Effector memory CD4-positive, alpha-beta T cell (primary cell): ENCODE measurements at places on chromosomes 4 and X.

DNA sequence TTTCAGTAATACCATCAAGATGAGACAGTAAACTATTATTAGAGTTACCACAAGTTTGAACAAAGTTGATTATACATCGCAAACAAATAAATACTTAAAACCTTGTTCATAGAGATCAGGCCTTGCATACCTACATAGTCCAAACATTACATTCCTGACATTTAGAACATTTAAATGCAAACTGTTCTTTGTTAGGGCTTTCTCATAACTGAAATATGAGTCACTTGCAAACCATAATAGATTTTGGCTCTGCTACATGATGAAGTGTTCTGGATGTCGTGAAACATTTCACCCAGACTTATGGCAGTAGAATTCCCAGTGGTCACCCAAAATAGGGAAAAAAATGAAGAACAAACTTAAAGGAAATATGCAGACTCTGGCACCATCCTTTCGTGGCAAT is 75.0 kb downstream of the FAT4 start:
- H3K27me3 ChIP-seq: no peaks in the 10 kb centered on the region
- no peak overlapping the region for H3K4me3 ChIP-seq
- H3K36me3 ChIP-seq: no peaks in the 10 kb centered on the region

DNA sequence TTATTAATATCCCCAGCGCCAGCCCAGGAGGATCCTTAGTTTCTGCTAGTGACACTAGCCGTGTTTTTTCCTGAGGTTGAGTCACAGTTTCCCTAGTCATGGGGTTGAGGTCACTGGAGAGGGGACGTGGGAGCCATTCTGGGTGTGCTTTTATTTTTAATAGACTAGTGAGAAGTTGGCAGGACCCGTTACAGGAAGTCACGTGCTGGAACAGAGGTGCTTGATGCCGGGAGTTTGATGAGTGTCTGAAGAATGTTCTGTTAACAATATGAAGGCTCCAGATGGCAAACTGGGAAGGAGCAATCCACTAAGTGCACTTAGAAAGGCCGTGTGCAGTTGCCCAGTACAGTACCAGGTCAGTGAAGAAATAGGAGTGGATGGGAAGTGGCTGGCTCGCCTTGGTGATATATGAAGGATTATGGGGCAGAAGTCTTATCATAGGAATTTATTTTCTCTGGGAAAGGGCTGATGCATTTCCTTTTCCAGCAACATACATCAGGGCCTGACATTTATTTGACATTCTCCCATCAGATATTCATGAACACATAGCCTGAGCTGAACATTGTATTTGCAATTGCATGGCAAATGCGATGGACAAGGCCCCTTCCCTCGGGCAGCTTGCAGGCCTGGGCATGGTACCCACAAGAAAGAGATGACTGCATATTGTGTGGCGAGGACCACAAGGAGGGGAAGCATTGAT is 291.8 kb downstream of the FBXW7 start:
- no peak for DNase-seq
- no peaks in the 10 kb centered on the region for H3K27me3 ChIP-seq
- H3K36me3 ChIP-seq: no peaks in the 10 kb centered on the region
- H3K27ac ChIP-seq: no peak overlapping the region
- H3K4me3 ChIP-seq: no peak overlapping the region
- H3K4me1 ChIP-seq: peaks cover 18% of the 10 kb centered on the region

DNA sequence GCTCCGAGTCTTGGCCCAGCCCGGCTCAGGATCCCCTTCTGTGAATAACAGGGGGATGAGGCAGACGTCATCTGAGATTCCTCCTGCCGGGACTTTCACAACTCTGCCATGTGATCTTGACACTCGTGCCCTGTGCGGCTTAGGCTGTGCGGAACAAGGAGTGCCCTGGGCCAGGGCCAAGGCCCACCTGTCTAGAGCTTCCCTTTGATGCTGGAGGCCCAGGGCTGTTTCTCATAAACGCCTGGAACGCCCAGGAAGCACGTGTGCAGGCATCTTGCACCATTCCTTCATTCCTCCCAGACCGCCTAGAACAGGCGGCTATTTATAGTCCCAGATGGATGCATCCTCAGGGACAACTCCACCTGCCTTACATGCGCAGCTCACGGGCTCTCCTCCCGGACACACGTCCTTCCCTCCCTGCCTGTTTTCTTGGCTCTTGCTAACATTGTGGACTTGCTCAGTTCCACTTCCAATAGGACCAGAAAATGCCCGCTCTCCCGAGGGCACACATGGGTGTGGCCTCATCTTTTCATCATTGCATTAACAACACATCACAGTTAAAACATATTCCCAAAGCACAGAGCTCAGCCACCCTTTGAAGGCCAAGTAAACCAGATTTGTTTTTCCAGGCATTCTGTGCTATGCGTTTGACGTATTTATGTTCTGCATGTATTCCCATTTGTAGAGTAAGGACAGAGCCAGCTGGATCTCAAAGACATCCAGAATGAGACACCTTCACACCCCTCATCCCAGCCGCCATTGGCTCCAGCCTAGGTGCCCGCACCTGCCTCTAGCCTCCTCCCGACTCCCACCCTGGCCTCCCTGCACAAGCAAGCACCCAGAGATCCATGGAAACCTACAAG is 57.2 kb downstream of the ABLIM2 start:
- H3K4me1 ChIP-seq: no peaks in the 10 kb centered on the region
- H3K27me3 ChIP-seq: no peaks in the 10 kb centered on the region
- no peaks in the 10 kb centered on the region for H3K36me3 ChIP-seq

GRCh38 chr4:39066371-39066770 is 4.3 kb downstream of the KLHL5 start:
- H3K27ac ChIP-seq: no peak overlapping the region
- no peaks in the 10 kb centered on the region for H3K36me3 ChIP-seq
- no peaks in the 10 kb centered on the region for H3K27me3 ChIP-seq
- no peaks in the 10 kb centered on the region for H3K4me1 ChIP-seq
- H3K4me3 ChIP-seq: no peak overlapping the region
- no peak for DNase-seq

GRCh38 chrX:2901367-2902036 is 27.6 kb downstream of the ARSD start:
- no peak for DNase-seq
- H3K4me3 ChIP-seq: no peak overlapping the region
- H3K36me3 ChIP-seq: no peaks in the 10 kb centered on the region
- H3K27ac ChIP-seq: no peak overlapping the region
- no peaks in the 10 kb centered on the region for H3K4me1 ChIP-seq

GRCh38 chr4:8709050-8709728 is 116.6 kb downstream of the CPZ start:
- H3K27ac ChIP-seq: no peak overlapping the region
- H3K27me3 ChIP-seq: no peaks in the 10 kb centered on the region
- no peak for DNase-seq

- H3K4me1 ChIP-seq: no peaks in the 10 kb centered on the region
- H3K4me3 ChIP-seq: peak overlapping the region; percentile 53
- no peaks in the 10 kb centered on the region for H3K27me3 ChIP-seq
- H3K27ac ChIP-seq: peak overlapping the region; percentile 69
Observed at GRCh38 chrX:136778916-136779315, 1.8 kb downstream of the ARHGEF6 start.

DNA sequence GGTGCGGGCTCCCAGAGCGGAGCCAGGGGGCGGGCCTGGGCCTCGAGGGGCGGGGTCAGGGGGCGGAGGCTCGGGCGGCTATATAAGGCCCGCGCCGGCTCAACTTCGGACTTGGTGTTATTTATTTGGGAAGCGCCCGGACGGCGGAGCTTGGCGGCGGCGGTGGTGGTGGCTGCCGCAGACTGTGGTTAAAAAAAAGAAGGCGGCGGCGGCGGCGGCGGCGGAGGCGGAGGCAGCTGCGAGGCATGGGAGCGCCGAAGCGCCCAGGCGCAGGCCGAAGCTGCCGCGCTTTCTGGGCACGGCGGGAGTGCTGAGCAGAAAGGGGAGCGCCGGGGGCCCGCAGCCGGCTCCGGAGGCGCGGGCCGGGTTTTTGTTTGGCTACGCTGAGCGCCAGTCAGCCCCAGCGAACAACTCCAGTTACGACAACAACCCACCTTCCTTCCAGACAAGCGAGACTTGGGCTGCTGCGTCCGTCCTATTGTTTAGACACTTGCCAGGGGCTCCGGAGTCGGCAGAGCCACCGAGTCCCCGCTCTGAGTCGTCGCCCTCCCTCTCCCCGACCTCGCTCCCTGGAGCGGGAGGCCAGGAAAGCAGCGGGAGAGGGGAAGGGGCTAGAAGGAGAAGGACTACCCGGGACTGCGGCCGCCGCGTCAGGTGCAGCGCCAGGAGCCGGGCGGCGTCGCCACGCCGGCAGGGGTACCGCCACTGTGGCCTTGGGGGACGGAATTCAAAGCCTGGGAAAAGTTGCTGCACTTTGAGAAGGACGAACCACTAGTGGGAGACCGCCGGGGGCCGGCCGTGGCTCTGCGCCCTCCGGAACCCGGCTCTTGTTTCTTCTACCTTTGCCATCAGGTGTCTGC is at the start of gene SLIT2:
Gene SLIT2 (plus strand): TSS at position 110 of the 860 bp plus-strand sequence. CDS start 1,911 bp downstream, outside the sequence.
- H3K27me3 ChIP-seq: peaks cover 32% of the 10 kb centered on the region
- DNase-seq: no peak

- H3K27ac ChIP-seq: no peak overlapping the region
- H3K4me1 ChIP-seq: no peaks in the 10 kb centered on the region
- no peak overlapping the region for H3K4me3 ChIP-seq
- H3K27me3 ChIP-seq: no peaks in the 10 kb centered on the region
Observed at GRCh38 chrX:17876135-17876534, 15.0 kb upstream of the RAI2 start.

- DNase-seq: no peak
- no peaks in the 10 kb centered on the region for H3K36me3 ChIP-seq
- H3K4me3 ChIP-seq: no peak overlapping the region
- no peaks in the 10 kb centered on the region for H3K4me1 ChIP-seq
- H3K27me3 ChIP-seq: no peaks in the 10 kb centered on the region
- H3K27ac ChIP-seq: no peak overlapping the region
Observed at GRCh38 chr4:178142724-178143123, 700.5 kb upstream of the AGA start.

DNA sequence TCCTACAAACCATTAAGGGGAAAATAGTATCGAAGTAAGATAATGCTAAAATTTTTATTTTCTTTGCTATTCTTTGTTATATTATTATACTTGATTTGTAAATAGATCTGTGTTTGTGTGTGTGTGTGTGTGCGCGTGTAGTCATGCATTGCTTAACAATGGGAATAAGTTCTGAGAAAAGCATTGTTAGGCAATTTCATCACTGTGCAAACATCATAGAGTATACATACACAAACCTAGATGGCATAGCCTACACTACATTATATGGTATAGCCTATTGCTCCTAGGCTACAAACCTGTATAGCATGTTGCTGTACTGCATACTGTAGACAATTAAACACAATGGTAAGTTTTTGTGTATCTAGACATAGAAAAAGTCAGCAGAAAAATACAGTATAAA is 17.1 kb downstream of the MTTP start:
- no peaks in the 10 kb centered on the region for H3K27me3 ChIP-seq
- H3K36me3 ChIP-seq: no peaks in the 10 kb centered on the region
- H3K4me1 ChIP-seq: no peaks in the 10 kb centered on the region
- H3K4me3 ChIP-seq: no peak overlapping the region
- DNase-seq: no peak

GRCh38 chr4:82851885-82852750 is 38.8 kb downstream of the SEC31A start:
- no peak overlapping the region for H3K4me3 ChIP-seq
- no peak for DNase-seq
- peaks cover 71% of the 10 kb centered on the region for H3K36me3 ChIP-seq
- no peak overlapping the region for H3K27ac ChIP-seq
- H3K4me1 ChIP-seq: no peaks in the 10 kb centered on the region

- H3K4me1 ChIP-seq: no peaks in the 10 kb centered on the region
- H3K4me3 ChIP-seq: no peak overlapping the region
- no peak for DNase-seq
Observed at GRCh38 chr4:7395645-7396044, 39.1 kb downstream of the PSAPL1 start.

DNA sequence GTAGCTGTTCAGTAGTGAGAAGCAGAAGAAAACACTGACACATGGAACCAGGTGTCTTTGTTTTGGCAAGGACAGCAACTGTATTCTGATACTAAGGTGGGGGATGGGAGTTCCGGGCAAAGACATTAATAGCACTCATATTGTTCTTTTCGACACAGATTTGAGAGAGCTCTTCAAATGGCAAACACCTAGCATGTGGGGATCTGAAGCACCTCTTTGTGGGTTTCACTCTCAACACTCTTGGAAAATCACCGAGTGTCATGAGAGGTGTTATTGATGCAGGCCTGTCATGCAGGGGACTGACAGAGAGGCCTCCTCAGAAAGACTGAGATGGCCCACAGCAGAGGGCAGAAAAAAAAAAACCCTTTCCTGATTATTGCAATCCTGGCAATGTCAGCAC is 228.4 kb upstream of the VCX start:
- H3K4me3 ChIP-seq: no peak overlapping the region
- H3K27me3 ChIP-seq: no peaks in the 10 kb centered on the region
- H3K27ac ChIP-seq: no peak overlapping the region

GRCh38 chrX:93580634-93581033 is 92.7 kb downstream of the NAP1L3 start:
- DNase-seq: no peak
- no peak overlapping the region for H3K4me3 ChIP-seq
- H3K4me1 ChIP-seq: no peaks in the 10 kb centered on the region
- no peak overlapping the region for H3K27ac ChIP-seq
- H3K36me3 ChIP-seq: no peaks in the 10 kb centered on the region
- H3K27me3 ChIP-seq: no peaks in the 10 kb centered on the region

- no peak overlapping the region for H3K4me3 ChIP-seq
- no peaks in the 10 kb centered on the region for H3K36me3 ChIP-seq
- no peak overlapping the region for H3K27ac ChIP-seq
- no peak for DNase-seq
- no peaks in the 10 kb centered on the region for H3K4me1 ChIP-seq
- no peaks in the 10 kb centered on the region for H3K27me3 ChIP-seq
Observed at GRCh38 chrX:72253686-72254085, 14.9 kb upstream of the ERCC6L start.

DNA sequence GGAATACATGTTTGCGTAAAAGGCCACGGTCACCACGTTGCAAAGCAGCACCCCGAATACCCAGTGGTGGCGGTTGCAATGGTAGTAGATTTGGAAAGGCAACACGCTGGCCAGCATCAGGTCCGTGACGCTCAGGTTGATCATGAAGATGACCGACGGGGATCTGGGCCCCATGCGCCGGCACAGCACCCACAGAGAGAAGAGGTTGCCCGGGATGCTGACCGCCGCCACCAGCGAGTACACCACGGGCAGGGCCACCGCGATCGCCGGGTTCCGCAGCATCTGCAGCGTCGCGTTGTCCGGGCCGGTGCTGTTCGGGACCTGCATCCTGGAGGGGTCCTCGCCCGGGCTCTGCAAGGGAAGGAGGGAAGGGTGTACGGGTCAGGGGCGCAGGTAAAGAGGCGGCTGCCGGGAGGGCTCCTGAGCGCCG is 13.5 kb upstream of the ASMTL start:
- no peaks in the 10 kb centered on the region for H3K27me3 ChIP-seq
- peak overlapping the region; percentile 73 for H3K27ac ChIP-seq
- H3K4me1 ChIP-seq: peaks cover 78% of the 10 kb centered on the region
- no peak for DNase-seq

- no peaks in the 10 kb centered on the region for H3K4me1 ChIP-seq
- no peaks in the 10 kb centered on the region for H3K27me3 ChIP-seq
- H3K36me3 ChIP-seq: no peaks in the 10 kb centered on the region
- H3K4me3 ChIP-seq: no peak overlapping the region
Observed at GRCh38 chrX:103540145-103540544, 20.9 kb upstream of the RAB40A start.
